HTR-8/SVneo (cell line): ENCODE measurements at places on chromosomes 2 and 18.

- peak; percentile 37 for DNase-seq
Observed at GRCh38 chr2:238728330-238729260, 119.3 kb upstream of the TWIST2 start.

- peak; percentile 80 for DNase-seq
Observed at GRCh38 chr2:231364961-231365810, 30.3 kb upstream of the B3GNT7 start.

DNA sequence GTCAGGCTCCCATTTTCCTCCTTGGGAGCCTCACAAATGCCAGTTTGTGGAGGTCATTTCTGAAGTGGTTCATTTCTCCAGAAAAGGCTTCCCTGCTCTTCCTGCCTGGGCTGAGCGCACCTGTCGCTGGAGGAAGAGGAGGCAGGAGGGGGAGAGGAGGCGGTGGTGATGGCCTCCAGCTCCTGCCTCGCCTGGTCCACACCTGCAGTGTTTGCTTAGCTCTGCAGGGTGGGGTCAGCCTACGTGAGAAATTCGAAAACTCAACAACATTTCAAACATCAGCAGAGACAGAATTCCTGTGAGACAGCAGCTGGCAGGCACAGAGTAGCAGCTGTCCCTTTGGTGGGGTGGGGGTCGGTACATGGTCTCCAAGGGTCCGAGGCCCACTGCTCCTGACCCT, 7.9 kb downstream of the IMPA2 start:
- no peak for DNase-seq

- no peak for DNase-seq
Observed at GRCh38 chr2:64477979-64478378, 24.0 kb downstream of the LGALSL start.

- no peak for DNase-seq
Observed at GRCh38 chr2:144484201-144484948, 35.5 kb downstream of the ZEB2 start.
